Activated CD8-positive, alpha-beta T cell treated with anti-CD3 and anti-CD28 coated beads for 36 hours (primary cell): ENCODE measurements at places on chromosomes 2 and 18. TPM values are rescaled to one million over a fixed set of nuclear protein-coding genes. Genes with fewer than 3 reads are reported as not detected.

GRCh38 chr18:74819433-74820059 lies 221.9 kb downstream of the ZNF407 start:
- DNase-seq, result peak; percentile 26

The HDLBP gene
- total RNA-seq, result 266 TPM

DNA sequence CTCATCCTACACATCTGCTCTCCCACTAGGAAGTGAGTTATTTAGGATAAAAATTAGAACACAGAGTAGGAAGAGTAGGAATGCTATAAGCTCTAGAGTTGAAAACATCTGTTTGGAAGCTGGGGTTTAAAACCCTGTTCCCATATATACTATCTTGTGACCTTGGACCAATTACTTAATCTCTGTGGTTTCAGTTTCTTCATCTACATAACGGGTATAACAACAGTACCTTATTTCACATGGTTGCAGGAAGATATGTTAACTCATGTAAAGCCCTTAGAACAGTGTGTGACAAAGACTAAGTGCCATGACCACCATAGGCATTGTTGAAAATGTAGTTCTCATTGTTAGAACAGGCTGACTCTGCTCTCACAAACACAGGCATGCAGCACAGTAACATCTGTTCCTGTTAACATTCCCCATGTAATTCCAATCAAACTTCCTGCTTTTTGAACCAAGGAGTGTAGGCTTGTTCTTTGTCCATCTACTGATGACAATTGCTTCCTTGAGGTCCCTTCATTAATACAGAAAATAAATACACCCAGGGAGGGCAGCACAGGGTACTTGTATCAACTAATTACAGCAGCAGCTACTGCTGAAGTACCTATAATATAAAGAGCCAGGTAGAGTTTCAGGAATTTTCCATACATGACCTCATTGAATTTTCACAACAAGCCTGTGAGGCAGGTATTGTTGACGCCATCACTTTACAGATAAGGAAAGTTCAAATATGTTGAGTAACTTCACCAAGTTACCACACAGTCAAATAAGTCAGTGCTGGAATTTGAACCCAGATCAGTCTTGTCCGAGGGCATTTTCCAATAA lies 204.2 kb downstream of the L3MBTL4 start:
- DNase-seq, result no peak

DNA sequence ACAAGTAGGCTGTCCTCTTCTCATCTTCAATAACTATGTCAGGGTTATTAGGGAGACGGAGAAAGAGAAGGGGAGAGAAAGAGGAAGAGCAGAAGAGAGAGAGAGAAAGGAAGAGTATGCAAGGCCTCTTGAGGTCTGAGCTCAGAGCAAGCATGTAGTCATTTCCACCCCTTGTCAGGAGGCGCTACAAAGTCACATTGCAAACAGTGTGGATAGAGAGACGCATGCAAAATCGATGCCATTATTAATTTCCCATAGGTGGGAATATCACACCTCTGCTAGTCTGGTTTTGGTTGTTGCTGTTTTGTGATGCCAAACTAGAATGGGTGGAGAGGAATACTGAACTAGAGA lies 24.2 kb upstream of the SERPINE2 start:
- no peak for DNase-seq

DNA sequence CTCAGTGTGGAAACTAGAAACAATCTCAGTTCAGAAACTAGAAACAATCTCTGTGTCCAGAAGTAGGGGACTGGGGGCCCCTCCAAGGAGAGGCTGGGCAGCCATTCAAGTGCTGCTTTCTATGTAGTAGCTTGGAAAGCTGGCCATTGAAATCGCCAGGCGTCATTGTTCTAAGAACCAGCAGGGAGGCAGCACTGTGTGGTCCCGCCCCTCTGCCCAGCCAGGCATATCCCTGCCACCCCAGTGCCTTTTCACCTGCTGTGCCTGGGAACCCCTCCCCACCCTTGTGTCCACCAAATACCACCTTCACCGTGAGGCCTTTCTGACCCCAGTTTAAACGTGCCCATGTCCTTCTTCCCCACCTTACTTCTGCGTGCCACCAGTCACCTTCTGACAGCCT lies 221.6 kb downstream of the GBX2 start:
- DNase-seq, result no peak

DNA sequence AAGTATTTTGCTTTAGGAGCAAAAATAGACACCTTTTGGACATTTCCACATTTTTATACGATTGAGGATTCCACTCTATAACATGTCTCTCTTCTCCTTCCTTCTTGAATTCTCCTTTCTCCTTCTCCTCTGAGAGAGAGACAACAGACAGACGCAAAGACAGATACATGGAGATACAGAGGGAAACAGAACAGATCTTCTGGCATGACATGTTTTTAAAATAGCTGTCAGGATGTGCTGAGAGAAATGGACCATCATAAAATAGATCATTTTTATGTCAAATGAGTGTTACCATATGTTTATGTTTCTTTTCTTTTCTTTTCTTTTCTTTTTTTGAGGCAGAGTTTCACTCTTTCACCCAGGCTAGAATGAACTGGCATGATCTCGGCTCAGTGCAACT lies 44.4 kb upstream of the ZNF532 start:
- DNase-seq, result no peak

DNA sequence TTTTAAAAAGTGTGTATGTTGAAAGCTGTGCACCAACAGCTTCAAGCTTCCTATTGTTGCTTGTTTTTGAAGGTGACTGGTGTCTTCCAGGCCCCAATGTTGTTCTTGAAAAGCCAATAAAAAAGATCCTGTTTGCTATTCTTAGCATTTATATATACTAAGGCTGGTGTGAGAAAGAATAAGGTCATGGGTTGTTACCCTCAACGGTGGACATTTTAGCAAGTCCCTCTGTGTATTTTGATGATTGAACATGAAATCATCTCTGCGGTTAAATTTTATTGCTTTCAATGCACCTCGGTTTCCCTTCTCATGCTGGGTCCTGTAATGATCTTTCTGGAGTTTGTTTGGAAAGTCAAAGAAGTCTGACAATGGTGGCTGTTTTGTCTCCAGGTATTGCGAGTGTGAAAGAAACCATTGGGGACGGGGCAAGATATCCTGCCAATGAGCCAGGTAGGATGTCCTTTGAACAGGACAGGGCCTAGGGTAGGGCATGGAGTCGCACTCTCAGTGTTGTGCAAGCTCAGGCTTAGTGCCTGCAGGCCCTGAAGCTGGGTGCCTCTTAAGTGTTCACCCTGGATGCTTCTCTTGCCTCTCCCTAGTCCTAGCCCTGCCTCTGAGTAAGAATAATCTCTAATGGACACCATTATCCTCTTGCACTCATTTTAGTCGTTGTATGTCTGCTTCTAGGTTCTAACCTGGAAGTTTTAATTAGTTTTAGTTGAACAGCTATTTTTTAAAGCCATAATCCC lies 16.0 kb upstream of the KLF7 start:
- no peak for DNase-seq

The ANKRD39 gene
- total RNA-seq, result 22.6 TPM

The INHA gene
- total RNA-seq, result not detected
